NCI-H1436 treated with DMSO at 0.1 percent for 48 hours (cell line): ENCODE measurements at places on chromosomes 16 and 17.
A peak's percentile ranks its signal among the peaks of the same experiment; 100 is the strongest.

- DNase-seq = no peak
These were observed 136.3 kb downstream of the GRIN2A start for GRCh38 chr16:10045947-10046346.

GRCh38 chr17:69346766-69347165, 19.8 kb upstream of the ABCA5 start:
- DNase-seq = no peak

DNA sequence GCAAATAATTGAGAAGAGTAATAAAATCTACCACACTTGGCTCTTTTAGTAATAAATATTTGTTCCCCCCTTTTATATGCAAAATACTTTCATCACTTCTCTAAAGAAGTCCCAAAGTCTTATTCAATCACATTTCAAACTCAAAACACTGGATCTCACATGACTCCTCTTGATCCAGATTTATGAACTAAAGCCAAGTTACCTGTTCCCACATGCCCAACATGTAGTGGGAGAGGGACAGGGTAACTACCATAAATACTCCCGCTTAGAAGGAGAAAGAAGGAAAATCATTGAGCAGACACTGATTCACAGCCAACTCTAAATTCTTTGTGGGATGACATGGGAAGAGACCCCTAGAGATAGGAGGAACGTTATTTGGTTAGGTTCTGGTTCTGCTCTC, 64.9 kb upstream of the PMFBP1 start:
- DNase-seq = no peak

DNA sequence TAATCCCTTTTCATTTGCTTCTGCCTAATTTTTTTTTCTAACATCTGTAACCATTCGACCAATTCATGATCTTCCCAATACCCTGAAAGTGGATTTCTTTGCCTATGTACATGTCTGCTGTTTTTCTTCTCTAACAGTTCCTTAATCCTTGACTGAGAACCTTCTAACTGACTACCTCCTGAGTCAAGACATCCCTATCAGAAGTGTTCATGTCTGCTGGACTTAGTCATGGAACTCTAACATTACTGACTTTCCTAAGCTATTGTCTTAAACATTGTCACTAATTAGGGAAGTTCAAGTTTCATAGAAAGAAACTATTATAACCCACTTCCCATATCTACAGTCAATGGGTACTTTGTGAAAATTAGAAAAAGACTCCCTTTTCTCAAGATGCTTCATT, 52.4 kb upstream of the IRX5 start:
- no peak for DNase-seq

GRCh38 chr16:4888428-4889135, 41.3 kb downstream of the UBN1 start:
- no peak for DNase-seq

DNA sequence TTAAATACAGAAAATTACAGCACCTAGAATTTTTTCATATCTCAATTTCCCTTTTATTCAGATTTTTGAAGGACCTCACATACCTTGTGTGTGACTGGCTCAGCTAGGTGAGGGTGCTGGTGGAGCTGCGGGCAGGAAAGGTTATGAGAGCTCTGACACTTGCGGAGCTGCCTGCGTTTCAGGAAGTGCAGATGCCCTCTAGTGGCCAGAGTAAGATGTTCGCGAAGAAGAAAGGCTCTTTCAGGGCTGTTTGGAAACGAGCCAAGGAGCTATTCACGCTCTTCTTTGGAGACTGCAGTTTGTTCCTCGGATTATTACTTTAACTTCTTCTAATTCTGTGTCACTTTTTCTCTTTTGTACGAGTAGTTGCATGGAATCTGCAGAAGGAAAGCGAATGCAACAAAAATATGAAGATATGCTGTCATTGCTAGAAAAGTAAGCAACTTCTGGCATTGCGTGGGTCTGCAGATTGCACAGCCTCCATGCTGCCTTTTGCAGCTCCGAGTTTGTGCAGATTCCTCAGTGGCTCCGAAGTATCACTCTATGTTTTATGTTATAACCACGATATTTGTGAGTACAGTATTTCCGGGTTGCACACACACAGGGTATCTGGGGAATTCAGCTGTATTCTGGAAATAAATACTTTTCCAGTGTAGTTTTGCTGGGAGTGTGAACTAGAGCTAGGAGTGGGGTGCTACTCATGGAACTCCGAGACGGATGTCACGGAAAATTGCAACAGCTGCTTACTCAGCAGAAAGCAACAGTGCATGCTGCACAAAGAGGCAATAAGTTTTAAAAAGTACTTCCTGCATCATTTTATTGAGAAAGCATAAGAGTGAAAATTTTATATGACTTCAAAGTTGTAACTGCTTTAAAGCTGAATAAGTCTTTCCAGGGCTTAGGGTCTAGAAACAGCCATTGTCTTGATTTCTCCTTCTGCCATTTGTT, 46.3 kb downstream of the DNAH9 start:
- DNase-seq = peak; percentile 14

DNA sequence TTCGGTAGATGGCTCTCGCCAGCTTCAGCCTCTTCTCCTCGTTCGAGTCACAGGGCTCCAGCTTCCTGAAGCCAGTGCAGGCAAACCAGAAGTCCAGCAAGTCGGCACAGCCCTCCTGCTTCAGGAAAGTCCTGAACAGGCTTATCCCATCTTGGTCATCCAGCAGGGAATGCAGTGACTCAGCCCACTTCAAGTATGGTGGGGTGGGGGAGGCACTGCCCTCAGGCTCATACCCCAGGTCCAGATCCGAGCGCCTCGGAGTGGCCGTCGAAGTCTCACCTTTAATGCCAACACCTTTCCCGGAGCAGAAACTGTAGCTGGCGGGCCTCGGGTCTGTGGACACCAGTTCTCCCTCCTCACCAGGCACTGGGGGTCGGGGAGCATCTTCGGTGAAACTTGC, 5.9 kb downstream of the AXIN1 start:
- no peak for DNase-seq

DNA sequence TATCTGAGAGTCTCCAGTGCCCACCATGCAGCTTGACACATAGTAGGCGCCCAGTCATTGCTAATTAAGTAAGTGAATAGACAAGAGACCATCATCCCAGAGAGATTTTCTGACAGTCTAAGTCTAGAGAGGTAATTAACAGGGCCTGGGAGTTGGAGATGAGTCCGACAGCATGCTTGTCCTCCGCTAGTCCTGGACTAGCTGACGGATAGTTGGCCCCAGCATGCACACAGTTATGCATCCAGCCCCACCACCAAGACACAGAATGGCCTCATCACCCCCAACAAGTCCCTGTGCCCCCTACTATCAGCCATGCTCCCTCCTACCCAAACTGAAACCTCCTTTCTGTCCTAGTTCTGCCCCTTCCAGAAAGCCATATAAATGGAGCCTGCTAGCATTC, 10.0 kb downstream of the GRB7 start:
- no peak for DNase-seq

- peak; percentile 41 for DNase-seq
These were observed 685 bp upstream of the PSMD3 start for GRCh38 chr17:39979893-39980350.

- DNase-seq = no peak
These were observed 584 bp upstream of the TNRC6A start for GRCh38 chr16:24728891-24729242.

GRCh38 chr17:72599891-72600290, 479.1 kb downstream of the SOX9 start:
- no peak for DNase-seq

GRCh38 chr17:11908711-11909146, 88.5 kb downstream of the ZNF18 start:
- DNase-seq = no peak

DNA sequence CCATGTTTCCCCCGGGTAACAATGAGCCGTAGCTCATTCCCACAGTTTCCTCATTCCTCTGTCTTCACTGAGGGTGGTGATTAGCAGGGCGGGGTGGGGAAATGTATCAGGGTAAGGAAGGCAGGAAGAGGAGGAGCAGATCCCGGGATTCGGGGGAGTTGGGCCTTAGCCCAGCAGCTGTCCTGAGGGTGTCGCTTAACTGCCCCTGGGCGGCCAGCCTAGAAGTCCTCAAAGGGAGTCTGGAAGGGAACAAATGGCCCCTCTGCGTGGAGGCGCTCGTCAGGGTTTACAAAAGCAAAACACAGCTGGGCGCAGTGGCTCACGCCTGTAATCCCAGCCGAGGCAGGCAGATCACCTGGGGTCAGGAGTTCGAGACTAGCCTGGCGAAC, 14.3 kb downstream of the MLYCD start:
- no peak for DNase-seq

DNA sequence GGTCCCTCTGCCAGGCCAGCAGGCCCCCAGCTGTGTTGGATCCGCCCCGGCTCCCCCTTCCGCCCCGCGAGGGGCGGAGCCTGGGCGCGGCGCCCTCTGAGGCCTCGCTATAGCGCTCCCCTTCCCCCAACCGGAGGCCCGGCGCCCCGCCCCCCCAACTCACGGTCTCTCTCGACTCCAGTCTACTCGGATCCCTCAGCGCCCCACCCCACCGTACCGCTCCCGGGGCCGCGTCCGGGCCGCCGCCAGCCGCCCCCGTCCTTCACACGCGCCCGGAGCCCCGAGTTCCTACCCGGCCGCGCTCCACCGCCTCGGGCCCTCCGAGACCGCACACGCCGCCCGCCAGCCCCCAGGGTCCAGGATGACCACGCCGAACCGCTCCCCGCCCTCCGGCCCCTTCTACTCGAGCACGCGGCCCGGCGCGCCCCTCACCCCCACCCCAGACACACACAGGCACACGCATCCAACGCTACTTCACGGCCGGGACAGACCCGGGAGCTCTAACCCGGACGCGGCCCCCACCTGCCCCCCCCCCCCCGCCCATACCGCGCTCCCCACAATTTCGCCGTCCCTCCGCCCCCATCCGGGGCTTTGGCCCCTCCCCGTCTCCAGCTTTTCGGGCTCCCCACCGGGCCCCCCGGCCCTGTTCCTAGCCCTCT, 1.4 kb downstream of the PHF23 start:
- no peak for DNase-seq

GRCh38 chr17:58702045-58702476, 9.7 kb downstream of the RAD51C start:
- no peak for DNase-seq

- DNase-seq = no peak
These were observed 1.0 kb downstream of the KIFC3 start for GRCh38 chr16:57801098-57801808.

DNA sequence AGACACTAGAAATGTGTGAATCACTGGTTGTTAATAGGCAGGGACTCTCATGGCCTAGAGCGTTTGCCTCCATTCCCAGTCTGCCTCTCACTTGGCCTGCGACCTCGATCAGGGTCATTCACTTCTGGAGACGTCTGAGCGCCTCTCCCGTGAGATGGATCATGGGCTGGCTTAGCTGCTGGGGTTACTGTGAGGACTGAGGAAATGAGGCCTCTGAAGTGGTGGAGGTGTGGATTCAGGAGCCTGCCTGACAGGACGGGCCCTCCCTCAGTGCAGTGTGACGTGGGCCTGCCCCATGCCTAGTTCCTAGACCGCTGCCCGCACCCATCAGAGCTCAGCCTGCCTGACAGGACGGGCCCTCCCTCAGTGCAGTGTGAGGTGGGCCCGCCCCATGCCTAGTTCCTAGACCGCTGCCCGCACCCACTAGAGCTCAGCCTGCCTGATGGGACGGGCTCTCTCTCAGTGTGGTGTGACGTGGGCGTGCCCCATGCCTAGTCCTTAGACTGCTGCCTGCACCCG, 61.9 kb downstream of the BANP start:
- no peak for DNase-seq

DNA sequence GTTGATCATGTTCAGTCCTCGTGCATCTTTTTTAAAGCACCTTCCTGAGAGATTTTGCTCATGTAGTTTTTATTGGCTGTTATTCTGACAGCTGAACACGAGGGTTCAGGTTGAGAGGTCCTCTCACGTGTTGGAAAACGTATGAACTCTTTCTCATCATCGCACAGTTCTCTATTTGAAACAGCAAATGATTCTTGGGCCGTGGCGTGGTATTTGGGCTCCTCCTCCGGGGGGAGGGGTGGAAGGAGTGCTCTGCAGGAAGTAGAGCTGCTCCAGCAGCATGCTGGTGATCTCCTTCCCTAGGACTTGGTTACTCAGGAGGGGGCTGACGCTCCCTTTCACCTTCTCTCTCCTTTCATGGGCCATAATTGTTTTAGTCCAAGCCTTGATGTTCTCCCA, 70.4 kb downstream of the KSR1 start:
- DNase-seq = no peak

GRCh38 chr16:70694088-70694867, 8.4 kb upstream of the MTSS2 start:
- no peak for DNase-seq

DNA sequence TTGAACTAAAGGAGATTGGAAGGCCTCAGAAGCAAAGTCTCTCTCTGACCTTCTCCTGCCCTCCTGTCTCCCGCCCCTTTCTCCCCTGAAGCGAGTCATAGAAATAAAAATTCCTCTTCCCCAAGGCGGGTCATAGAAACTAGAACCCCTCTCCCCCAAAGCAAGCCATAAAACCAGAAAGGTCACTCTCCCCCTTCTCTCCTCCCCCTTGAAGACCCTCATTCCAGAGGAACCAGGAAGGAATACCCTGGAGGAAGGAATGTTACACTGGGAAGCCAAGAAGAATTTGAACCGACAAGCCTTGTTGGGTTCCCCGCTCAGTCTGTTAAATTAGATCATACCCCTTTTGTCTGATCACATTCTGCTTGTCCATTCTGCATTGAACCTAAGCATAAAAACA, 2.7 kb upstream of the GJC1 start:
- DNase-seq = no peak

- no peak for DNase-seq
These were observed 29.7 kb downstream of the MGRN1 start for GRCh38 chr16:4654011-4654963.

DNA sequence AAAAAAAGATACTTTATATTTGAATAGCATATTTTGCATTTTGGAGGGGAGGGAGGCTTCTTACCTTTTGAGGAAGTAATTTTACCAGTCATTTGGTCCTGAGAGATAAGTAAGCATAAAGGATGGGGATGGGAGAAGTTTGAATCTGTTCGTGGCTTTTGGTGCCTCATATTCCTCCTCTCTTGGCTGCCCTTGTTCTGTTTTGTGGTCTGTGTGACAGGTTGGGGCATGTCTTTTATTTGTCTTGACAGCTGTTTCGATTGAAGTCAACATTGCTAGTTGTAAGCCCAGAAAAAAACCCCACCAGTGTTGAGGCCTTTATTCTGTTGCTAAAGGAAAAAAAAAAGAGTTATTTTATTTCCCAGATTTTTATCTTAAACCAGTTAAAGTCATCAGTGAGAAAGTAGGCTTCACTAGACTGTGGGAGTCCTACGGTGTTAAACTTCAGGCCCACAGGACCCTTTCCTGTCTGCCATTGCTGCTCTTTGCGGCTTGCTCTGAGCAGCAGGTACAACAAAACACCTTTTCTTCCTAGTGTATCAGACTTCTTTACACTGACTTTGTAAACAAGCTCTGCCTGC, 11.4 kb downstream of the SLC7A6 start:
- DNase-seq = no peak

DNA sequence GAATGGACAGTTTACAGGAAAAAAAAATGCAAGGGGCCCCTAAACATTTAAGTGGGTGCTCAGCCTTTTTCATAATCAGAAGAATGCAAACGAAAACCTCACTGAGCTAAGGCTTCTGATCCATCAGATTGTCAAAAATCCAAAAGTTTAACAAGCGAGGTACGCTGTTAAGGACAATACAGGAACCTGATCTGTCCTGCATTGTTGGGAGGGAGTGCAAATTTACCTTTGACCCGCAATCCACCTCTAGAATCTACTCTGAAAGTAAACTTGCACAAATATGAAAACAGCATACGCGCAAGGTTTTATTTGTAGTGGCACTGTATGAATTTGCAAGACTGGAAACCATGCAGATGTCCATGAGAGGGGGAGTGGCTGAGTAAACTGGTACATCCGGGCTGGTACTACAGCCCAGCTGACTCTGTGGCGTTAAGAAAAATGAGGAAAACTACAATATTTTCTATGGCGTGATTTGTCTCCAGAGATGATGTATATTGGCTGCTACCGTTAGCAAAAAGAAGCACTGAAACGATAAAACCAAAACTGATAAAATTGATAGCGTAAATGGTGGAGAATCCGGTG, 28.8 kb upstream of the ST6GALNAC1 start:
- no peak for DNase-seq
